Activated naive CD4-positive, alpha-beta T cell (primary cell): ENCODE measurements at places on chromosomes 4 and X.

GRCh38 chr4:81431971-81432370, 39.7 kb downstream of the RASGEF1B start:
- DNase-seq = no peak

DNA sequence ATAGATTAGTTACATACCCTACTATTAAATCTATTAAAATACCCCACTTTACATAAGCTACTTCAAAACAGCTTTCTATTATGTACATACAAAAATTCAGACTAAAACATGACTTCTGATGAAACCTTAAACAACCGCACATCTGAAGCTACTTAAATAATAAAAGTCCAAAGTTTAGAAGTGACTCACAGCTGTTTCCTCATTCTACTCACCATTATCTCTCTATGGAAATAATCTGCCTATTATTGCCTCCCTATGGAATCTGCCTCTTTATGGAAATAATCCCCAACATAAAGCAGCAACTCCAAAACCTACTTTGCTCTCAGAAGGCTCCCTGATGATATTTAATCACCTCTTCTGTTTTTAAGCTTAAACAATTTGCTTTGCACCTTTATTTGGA, 15.7 kb upstream of the BANK1 start:
- DNase-seq = no peak

GRCh38 chr4:143251779-143252178, 67.1 kb downstream of the USP38 start:
- DNase-seq = no peak

GRCh38 chrX:119132316-119132715, 4.7 kb upstream of the KIAA1210 start:
- no peak for DNase-seq

GRCh38 chr4:54391104-54391503, 162.0 kb downstream of the PDGFRA start:
- DNase-seq = no peak

- no peak for DNase-seq
Observed at GRCh38 chr4:186643501-186644310, 80.0 kb downstream of the FAT1 start.

- no peak for DNase-seq
Observed at GRCh38 chr4:29704059-29704458, 1016.1 kb upstream of the PCDH7 start.

GRCh38 chrX:41518841-41519220, 71.7 kb downstream of the NYX start:
- no peak for DNase-seq

DNA sequence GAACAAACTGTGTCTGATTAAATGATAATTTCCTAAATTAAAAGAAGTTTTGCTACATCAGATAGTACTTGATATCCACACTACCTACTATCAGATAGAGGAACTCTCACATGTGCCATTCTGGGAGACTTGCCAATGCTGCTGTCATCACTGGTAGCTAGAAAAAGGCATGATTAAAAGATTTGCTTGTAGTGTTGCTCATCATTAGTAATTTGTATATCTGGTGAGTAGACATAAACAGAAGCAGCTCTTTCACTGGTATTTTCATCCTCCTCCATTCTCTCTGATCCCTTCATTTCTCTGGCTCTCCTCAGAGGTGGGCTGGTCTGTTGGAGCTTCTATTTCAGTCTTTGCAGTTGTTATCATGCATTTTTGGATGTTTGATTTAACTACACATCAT, 56.0 kb downstream of the SPRY1 start:
- DNase-seq = no peak

GRCh38 chr4:101187841-101188240, 159.5 kb downstream of the PPP3CA start:
- no peak for DNase-seq

DNA sequence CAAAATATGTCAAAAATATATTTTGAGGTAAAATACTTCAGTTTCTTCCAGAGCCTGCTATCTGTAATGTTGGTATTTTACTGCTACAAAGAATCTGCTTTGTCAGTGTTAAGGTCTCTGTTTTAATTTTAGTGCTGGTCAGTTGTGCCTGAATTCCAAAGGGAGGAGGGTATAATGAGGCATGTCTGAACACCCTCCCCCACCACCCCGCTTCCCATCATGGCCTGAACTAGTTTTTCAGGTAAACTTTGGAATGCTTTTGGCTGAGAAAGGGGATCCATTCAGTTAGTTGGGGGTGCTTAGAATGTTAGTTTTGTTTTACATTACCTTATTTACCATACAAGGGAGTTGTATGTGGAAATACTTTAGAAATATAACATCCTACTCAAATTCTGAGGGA, 158.5 kb downstream of the MID1IP1 start:
- DNase-seq = no peak

GRCh38 chr4:83603129-83603528, 67.2 kb downstream of the GPAT3 start:
- DNase-seq = no peak

DNA sequence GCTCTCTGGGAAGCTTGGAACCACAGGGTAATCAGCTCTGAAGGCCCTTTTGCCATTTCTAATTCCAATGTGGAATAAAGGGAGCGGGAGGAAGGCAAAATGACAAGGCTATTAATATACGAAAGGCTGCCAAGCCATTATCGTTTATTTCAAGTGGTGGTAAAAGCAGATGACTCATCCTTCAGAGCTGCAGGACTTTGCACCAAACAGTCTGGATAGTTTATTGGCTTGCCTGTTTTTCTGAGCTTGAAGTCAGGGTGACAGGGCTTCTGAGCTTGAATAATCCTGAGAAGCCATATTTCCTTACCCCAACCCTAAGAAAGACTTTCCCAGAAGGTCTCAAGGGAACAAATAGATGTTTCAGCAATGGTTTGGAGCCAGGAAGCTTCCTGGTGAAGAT, 7.7 kb upstream of the GABRE start:
- DNase-seq = no peak

DNA sequence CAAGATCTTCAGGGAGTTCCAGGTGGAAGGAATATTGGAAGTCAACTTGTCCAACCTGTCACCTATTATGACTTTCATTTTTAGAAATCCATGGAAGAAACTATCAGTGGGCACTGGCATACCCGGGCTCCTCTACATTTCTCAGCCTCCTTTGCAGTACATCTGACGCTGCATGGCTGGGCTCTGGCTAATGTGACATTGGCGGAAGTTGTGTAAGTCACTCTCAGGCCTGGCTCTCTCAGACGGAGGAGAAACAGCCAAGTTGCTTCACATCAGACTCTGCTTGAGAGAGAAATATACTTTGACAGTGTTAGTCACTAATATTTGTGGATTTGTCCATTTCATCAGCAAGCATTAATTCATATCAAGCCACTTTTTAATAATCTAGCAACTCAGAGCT, 4.5 kb downstream of the DCHS2 start:
- no peak for DNase-seq

DNA sequence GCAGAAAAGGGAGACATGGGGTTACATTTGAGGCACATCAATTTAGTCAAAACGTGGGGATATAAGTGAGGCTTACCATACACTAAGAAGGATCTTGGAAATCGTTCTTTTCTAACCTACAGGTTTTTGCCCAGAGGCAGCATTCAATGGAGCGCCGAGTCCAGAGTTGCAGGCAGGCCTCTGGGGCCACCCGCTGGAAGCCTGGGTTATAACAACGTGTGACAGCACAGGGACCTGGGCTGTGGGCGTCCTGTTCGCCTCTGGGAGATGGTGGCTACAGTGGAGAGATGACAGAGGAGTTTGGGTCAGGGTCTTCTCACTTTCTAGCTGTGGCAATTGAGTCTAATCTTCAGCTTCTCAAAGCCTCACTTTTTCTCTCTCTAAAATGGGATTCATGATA, 53.9 kb downstream of the ENPP6 start:
- DNase-seq = no peak

DNA sequence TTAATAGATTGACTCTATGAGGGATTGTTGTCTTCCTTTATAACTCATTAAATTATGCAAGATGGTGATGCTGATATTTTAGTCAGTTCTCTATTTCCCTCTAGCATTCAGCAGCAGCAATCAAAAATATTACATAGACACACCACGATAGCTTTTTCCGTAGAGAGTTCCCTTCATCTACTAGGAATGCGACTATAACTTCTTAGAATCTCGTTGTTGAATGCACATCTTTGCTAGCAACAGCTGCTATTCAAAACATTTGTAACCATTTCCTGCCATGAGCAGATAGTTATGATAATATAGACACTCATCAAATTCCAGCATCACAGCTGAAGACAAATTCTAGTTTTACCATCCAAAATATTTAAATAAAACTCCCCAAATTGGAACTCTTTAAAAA, 147.4 kb upstream of the FGF13 start:
- DNase-seq = no peak

GRCh38 chr4:107853444-107854355, 29.0 kb downstream of the SGMS2 start:
- DNase-seq = no peak

- peak; percentile 2 for DNase-seq
Observed at GRCh38 chrX:129984111-129984958, 1.9 kb downstream of the BCORL1 start.

GRCh38 chrX:15373976-15374375, 10.2 kb downstream of the VEGFD start:
- no peak for DNase-seq

GRCh38 chr4:110172972-110173371, 25.4 kb downstream of the ELOVL6 start:
- DNase-seq = no peak

GRCh38 chr4:94352163-94352562, 9.5 kb upstream of the HPGDS start:
- DNase-seq = no peak
